NCI-H1048 (cell line): ENCODE measurements at places on chromosomes 2 and 18.

- no peak for DNase-seq
Measured at GRCh38 chr2:181686576-181687185, 6.4 kb upstream of the NEUROD1 start.

DNA sequence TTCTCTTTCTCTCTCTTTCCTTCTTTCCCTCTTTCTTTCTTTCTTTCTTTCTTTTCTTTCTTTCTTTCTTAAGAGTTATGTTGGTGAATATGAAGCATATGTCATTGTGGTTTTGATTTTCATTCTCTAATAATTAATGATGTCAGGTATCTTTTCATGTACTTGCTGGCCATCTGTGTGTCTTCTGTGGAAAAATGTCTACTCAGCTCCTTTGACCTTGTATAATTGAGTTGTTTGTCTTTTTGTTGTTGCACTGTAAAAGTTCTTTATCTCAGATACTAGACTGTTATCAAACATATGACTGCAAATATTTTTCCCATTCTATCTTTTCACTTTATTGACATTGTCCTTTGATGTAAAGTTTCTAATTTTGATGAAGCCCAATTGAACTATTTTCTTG lies 645.1 kb downstream of the CNTNAP5 start:
- DNase-seq: no peak

- DNase-seq: no peak
Measured at GRCh38 chr2:169049142-169049541, 18.0 kb upstream of the ABCB11 start.

- DNase-seq: no peak
Measured at GRCh38 chr18:3305354-3305762, 43.4 kb downstream of the MYL12B start.
